SW480 (cell line): ENCODE measurements at places on chromosomes 5 and 9.

DNA sequence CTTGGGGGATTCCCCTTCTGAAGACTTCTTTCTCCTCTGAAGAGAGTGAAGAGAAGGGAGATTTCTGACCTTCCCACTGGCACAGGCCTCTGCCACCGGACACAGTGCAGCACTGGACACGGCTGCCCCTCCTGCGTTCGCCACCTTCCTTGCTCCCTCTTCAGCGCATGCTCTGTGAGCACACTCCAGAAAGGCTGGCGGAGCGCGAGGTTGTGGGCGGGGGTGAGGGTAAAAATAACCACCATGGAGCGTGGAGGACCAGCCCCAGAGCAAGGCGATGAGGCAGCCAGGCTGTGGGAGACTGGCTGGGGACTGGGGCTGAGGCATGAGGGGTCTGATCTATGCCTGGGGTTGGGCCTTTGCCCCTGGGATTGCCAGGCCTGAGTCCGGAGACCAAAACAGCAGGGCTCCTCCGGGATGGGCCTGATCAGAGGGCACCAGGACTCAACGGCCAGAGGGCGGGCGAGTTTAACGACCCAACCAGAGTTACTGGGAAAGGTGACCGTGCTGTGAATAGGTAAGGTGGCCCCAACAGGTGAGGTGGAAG, 97.2 kb downstream of the ROR2 start:
- DNase-seq: no peak

- DNase-seq: peak; percentile 9
These were observed 41.1 kb upstream of the DAP start for GRCh38 chr5:10801931-10802666.

DNA sequence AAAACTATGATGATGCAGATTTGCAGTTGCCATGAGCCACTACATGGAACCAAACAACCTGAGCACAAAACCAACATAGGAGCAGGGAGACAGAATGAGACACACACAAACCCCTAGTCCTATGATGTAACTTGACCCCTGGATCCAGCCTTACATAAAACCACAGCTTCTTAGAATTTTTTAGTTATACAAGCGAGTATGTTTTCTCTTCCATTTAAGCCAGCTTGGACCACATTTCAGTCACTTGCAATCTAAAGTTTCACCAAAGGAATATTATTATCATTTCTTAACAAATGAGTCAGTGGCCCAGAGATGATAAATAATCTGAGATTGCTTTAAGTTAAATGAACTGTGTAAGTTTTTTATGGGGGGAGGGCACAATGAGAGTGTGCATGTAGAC, 6.8 kb downstream of the SPOCK1 start:
- DNase-seq: no peak

DNA sequence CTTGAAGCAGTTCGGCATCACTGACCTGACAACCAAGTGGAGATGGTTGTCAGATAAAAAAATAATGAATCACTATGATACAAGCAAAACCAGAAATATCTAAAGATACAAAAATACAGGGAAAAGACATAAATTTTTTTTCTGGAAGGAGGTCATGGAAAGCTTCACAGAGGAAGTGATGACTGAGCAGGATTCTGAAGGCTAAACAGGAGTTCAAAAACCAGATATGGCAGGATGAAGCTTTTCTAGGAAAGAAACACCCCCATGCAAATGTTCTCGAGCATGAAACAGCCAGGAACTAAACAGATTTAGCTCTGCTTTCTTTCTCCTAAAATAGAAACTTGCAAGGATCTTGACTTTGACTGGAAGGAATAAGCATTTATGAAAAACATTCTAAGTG, 60.7 kb upstream of the IFNE start:
- DNase-seq: no peak

DNA sequence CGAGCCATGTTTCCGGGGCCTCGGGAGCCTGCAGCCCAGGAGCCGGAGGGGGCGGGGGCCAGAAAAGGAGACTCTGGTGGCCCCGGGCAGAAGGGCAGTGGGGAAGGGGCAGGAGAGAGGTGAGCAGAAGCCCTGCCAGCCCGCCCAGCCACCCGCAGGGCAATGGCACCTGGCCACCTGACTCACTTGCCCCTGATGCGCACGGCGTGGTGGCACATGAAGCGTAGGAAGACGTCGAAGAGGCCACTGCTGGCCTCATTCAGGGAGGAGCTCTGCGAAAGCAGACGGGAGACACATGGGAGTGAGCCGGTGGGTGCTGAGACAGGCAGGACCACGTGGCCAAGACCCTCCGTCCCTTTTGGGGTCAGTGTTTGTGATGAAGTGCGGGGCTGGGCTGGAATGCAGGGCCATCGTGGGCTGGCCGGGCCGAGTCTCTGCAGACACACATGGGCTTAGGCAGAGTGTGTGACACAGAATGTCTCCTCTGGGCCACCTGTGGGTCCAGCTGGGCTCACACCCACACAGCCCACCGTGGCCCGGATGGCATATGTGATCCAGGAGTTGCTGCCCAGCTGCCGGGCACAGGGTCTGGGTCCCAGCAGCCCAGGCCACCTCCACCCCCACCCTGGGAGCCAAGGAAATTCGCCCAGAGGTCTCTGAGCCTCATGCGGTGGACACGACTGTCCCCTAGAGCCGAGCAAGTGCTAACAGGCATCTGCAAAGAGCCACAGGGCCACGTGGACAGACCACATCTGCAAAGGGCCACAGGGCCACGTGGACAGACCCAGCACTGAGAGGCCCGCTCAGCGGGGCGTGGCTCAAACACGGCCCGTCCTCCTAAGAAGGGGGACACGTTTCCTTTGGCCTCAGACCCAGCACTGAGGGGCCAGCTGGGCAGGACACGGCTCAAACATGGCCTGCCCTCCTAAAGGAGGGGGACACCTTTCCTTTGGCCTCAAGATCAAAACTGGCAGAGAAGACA, 23.6 kb downstream of the TERT start:
- no peak for DNase-seq
